NCI-H2107 (cell line): ENCODE measurements at places on chromosomes 16 and 17.

DNA sequence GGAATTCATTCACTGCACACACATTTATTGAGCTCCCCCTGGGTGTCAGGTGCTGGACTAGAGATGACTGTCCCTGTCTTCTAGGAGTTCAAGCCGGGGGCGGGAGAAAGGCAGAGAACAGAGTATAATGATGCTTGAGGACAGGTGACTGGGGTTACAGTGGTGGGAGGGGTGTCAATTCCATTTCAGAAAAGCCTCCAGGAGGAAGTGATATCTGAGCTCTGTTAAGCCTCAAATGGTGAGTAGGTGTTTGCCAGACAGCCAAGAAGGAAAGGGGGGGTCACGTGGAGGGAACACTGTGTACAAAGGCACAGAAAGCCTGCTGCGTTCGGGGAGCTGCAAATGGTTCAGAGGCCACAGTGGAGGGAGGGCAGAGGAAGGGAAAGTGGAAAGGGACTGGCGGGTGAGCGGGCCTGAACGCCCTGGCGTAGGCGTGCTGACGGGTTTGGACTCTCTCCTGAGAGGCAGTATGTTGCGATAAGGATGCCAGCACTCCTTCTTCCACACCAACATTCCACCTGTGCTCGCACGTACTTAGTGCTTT lies 9.7 kb upstream of the NXPH3 start:
- peak; percentile 56 for DNase-seq

DNA sequence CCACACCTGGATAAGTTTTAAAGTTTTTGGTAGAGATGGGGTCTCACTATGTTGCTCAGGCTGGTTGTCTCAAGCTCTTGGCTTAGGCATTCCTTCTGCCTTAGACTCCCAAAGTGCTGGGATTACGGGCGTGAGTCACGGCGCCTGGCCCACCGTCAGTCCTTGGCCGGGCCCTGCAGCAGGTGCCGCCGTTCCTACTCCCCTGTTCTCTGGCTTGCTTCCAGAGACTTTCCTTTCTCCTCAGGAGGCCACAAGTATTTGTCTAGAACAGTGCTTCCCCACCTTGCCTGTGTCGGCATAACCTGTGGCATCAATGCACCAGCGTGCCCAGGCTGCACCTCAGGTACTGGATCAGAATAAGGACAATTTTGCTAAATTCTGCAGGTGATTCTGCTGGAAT lies 3.0 kb upstream of the MGAT5B start:
- DNase-seq, result peak; percentile 36

GRCh38 chr16:28193530-28194423 lies 18.0 kb downstream of the XPO6 start:
- DNase-seq, result no peak

DNA sequence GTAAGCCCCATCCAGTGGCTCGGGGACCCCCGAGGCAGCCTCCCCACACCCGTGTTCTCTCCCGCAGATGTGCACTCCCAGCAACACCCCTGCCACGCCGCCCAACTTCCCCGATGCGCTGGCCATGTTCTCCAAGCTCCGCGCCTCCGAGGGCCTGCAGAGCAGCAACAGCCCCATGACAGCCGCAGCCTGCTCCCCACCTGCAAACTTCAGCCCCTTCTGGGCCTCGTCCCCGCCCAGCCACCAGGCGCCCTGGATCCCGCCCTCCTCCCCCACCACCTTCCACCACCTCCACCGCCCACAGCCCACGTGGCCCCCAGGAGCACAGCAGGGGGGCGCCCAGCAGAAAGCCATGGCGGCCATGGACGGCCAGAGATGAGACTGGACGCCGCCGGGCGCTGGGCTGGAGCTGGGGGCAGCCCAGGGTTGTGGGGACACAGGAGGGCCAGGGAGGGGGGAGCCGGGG lies 5.0 kb downstream of the UBALD2 start:
- DNase-seq, result no peak

DNA sequence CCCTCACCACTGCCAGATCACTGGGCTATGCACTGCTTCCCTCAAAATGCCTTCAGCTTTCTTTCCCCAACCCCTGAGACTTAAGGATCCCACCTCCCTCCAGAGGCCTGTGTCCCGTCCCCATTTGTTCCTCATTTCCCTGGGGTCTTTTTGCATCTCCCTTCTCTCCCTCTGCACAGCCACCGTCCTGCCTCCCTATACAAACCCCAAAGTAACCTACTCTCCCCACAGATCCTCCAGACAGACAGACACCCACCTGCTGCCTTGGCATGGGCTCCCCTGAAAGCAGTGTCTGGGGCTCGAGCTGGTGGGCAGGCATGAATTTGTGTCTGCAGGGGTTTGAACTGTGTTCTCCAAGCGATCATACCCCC lies 69.4 kb upstream of the TNRC6C start:
- no peak for DNase-seq

GRCh38 chr17:37488009-37488604 lies 1.6 kb upstream of the DUSP14 start:
- no peak for DNase-seq

DNA sequence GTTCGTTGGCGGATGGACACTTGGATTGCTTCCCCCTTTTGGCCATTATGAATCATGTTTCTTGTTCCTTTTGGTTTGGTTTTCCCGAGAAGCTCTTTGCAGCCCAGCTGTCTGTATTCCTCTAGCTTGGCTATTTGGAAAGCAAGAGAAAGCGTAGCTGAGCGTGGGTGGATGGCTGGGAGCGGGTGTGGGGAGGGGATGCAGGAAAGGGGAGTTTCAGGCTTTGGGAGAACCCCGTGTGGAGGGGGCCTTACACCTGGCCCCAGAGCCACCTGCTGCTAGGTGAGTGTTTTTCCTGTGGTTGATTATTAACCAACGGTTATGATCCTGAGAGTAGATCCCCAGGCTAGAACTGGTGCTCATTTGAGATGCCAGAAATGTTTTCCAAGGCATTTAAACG lies 103.7 kb downstream of the RAP1GAP2 start:
- DNase-seq, result peak; percentile 65

DNA sequence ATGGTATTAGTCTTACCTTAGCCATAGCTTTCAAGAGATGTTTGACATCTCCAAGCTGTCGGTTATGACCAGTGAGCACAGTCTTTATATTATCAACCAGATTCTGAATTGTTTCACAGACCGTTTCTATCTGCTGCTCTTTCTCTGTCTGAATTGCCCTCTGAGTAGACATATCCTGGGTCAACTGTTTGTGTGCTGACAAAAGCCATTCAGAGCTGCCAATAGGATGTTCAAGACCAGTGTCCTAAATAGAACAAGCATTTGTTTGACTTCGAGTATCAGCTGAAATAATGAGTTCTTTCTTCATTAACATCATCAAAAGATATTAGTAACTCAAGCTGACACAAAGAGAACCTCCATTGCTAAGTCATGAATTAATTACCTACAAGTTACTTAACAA lies 14.9 kb upstream of the ARL6IP1 start:
- no peak for DNase-seq

DNA sequence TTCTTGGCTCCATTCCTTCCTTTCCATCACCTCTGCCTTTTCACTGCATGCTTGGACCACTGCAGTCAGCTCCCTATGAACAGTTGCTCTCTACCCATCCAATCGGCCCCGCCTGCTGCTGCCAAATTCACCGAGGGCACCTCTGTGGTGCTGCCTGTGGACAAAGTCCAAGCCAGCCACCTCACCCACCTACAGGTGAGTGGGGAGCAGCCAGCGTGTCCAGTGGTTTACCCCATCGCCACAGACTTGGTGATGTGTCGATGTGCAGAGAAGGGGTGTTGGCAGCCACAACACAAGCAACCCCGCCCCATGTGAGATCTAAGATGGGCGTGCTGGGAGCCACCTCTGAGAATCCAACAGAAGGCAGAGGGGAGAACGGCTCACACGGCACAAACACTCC lies 43.7 kb upstream of the STH start:
- no peak for DNase-seq

DNA sequence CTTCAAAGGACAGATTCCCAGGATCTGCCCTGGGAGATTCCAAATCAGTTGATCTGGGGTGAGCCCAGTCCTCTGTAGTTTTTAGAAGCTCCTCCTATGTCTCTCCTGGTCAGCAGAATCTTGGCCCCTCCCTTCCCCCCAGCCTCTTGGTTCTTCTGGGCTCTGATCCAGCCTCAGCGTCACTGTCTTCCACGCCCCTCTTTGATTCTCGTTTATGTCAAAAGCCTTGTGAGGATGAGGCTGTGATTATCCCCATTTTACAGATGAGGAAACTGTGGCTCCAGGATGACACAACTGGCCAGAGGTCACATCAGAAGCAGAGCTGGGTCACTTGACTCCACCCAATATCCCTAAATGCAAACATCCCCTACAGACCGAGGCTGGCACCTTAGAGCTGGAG lies 840 bp upstream of the CDH5 start:
- DNase-seq, result no peak

GRCh38 chr17:79154446-79154845 lies 79.8 kb downstream of the ENGASE start:
- DNase-seq, result no peak

- peak; percentile 25 for DNase-seq
Observed at GRCh38 chr16:83835586-83836566, 28.1 kb downstream of the HSBP1 start.

GRCh38 chr17:49063652-49064051 lies 66.5 kb downstream of the IGF2BP1 start:
- DNase-seq, result no peak

- no peak for DNase-seq
Observed at GRCh38 chr17:20189979-20190378, 180.8 kb downstream of the SPECC1 start.

DNA sequence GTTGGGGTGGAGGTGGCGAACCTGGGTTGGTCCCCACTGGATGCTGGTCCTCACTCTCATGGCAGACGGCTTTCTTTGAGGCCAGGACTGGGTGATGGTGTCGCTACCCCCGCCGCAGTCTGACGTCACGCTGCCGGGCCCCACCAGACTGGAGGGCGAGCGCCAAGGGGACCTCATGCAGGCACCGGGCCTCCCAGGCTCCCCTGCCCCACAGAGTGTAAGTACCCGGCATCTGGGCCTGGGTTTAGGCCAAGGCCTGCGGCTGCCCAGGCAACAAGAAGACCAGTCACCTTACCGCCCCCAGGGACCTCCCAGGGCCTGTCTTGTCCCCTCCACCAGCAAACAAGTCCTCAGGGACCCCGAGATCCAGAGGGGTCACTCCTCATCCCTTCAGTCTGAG lies 17.7 kb downstream of the FOXN1 start:
- DNase-seq, result no peak

DNA sequence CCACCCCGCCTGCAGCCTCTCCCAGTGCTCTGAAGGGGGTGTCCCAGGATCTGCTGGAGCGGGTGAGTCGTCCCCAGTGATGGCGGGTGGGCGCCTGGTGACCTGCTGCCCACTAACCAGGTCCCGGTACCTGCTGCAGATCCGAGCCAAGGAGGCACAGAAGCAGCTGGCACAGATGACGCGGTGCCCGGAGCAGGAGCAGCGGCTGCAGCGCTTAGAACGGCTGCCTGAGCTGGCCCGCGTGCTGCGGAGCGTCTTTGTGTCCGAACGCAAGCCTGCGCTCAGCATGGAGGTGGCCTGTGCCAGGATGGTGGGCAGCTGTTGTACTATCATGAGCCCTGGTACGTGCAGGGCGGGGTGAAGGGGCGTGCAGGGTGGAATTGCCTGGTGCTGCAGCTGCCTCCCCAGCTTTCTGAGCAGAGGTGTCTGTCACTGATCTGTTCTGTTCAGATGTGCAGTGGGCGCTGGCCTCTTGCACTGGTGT lies 3.6 kb downstream of the CDT1 start:
- no peak for DNase-seq

- no peak for DNase-seq
Observed at GRCh38 chr17:76142039-76142584, 1.1 kb upstream of the FOXJ1 start.

DNA sequence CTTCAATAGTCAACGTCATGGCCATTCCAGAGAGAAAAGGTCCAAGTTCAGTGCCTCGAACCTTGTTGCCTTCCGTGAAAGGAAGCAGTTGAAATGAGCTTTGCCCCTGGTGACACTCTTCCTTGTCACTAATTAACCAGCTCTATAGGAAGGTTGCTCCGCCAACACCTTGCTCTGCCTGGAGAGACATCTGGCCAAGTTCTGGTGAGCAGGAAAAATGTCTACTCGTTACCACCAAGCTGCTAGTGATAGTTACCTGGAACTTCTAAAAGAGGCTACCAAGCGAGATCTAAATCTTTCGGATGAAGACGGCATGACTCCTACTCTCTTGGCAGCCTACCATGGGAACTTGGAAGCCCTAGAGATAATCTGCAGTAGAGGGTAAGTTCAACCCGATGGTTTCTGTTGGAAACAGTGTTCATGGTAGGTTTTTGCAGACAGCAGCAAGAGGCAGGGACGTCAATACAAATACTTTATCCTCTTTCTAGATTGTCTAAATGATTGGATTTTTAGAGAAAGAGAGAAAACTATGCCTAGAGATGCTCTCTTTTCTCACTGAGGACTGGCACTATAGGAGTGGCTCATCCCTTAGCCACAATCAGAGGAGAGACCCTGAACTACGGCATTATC lies at the start of gene ANKS4B:
Gene ANKS4B, plus strand, starts transcription at position 179 of the 630 bp plus-strand sequence. Its CDS starts 39 bp downstream, at position 218.
- DNase-seq, result no peak

- DNase-seq, result no peak
Observed at GRCh38 chr16:21663889-21664647, at the start of gene OTOA. OTOA (plus strand) TSS chr16:21663968; CDS start chr16:21678515, 14,547 bp downstream.

DNA sequence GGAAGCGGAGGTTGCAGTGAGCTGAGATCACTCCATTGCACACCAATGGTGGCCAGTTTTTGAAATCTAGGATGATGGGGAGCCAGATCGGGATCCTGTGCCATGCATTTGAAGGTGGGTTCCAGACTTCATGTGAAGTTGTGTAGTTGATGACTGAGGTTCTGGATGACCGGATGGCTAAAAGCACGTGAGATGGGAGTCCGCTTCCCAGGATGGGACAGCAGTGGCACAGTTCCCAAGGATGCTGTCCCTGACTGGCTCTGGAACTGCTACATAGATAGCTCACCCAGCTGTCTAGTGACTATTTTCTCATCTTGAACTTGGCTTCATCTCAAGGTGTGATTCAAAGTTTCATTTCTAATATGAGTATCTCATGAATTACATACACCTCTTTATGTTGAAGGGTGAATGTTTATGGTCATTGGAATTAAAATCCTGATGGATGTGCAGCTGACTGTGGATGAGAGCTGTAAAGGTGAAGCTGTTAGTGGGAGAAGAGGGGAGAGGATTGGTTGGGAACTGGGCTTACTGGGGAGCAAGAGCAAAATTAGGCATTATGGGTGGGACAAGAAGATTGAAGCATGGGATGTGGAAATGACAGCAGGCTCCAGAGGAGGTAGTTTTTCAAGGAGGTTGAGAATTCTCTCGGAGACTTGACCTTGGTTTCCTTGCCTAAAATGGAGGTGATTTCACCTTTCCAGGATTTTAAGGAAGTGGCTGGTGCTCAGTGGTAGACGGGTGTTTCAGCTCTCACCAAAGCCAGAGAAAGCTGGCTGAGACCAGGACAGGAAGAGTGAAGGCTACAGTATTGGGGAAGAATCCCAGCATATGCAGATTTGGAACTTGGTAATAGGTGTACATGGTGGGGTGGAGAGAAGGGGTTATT lies 8.2 kb downstream of the TUFM start:
- no peak for DNase-seq

- DNase-seq, result no peak
Observed at GRCh38 chr16:17348042-17348783, 122.5 kb downstream of the XYLT1 start.
